Esophagus squamous epithelium (tissue), 5 donors: ENCODE measurements at places on chromosomes 13 and 19.

GRCh38 chr19:29942404-29943261 lies 594 bp downstream of the URI1 start:
- DNase-seq, result no peak

GRCh38 chr13:19052931-19053330 lies 128.7 kb downstream of the TUBA3C start:
- DNase-seq, result no peak

DNA sequence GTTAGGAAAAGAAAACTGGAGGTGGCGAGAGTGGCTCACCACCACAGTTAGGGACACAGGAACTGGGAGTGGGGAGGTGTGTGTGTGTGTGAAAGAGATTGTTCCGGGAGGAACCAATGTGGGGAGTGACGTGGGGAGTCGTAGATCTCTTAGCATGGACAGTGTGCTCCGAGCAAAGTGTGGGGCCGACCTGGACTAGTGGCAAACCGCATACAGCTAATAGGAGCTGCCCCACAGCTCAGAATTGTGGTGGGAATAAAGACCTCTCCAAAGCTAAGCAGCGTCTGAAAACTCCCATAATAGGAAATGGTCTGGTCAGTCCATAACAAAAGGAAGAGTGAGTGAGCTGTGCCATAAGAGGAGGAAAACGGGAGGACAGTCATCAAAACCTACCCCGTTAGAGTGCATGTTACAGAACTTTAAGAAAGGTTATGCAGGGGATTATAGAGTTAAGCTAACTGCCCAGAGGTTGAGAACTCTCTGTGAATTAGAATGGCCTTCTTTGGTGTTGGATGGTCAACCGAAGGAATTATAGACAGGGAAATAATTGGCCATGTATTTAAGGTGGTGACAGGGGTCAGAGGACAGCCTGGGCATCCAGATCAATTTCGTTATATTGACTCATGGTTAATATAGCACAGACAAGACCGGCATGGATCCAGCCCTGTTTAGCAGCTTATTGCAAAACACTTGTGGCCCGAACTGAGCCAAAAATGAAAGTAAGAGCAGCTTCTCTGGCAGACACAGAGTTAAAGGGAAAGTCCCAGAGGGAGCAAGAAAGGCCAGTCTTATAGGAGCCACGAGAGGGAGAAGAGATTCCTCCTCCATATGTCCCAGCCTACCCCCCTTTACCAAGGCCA lies 8.9 kb upstream of the SLC15A1 start:
- DNase-seq, result no peak

- no peak for DNase-seq
These were observed 30.0 kb upstream of the HMGB1 start for GRCh38 chr13:30495746-30496145.

DNA sequence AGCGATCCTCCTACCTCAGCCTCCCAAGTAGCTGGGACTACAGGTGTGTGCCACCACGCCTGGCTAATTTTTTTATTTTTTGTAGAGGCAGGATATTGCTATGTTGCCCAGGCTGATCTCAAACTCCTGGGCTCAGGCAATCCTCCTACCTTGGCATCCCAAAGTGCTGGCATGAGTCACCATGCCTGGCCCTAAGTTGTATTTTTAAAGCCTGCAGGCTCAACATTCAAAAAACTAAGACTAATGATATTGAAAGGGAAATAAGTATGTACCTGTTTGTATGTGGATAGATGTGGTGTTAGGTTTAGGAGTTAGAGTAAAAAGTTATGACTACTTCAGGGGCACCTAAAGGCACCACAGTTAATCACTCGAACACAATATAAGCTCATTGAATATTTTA lies 5.4 kb upstream of the IPO5 start:
- DNase-seq, result no peak

GRCh38 chr13:29939158-29939557 lies 88.7 kb upstream of the UBL3 start:
- DNase-seq, result no peak

DNA sequence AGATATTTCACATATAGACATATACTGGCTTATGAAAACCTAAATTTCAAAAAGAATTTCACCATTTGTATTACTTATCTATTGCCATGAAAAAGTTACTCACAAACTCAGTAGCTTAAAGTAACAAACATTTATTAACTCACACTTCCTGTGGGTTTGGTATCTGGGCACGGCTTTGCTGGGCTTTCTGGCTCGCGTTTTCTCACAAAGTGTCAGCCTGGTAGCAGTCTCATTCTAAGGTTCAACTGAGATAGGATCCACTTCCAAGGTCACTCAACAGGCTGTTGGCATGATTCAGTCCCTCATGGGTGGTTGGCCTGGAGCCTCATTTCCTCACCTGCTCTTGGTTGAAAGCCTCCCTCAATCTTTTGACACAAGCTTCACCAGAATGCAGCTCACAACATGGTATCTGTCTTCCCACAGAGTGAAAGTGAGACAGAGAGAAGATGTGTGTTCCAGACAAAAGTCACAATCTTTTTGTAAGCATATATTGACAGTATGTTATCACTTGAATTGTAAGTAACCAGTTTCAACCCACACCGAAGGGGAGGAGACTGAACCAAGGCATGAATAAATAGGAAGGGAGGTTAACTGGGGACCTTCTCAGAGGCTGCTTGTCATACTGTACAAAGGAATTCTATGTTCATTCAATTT lies 1065.8 kb upstream of the SPRY2 start:
- no peak for DNase-seq

DNA sequence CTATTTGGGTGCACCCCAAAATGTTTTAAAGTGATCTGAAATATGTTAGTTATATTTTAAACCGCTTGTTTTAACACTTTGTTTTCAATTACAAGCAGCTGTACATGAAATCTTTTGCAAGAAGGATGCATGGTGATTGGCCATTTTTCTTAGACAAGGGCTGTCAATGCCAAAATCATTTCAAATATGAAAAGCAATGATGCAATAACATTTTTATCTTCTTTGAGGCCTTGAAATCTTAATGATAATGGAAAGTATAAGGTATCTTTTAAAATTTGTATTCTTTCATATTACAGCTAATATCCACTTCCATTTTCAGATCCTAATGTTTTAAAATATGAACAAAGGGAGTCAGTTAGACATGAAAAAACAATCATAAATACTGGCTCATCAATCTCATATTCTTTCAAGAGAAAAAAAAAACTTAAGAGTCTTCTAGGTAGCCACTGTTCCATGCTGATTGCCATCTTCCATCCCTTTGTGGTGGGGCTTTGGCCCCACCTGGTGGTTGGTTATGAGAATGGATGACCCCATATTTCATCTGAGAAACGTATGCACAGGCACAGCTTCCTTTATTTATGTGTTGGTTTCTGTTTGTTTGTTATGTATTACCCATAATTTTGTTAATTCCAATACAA lies 330.3 kb upstream of the MIR17HG start:
- DNase-seq, result no peak

DNA sequence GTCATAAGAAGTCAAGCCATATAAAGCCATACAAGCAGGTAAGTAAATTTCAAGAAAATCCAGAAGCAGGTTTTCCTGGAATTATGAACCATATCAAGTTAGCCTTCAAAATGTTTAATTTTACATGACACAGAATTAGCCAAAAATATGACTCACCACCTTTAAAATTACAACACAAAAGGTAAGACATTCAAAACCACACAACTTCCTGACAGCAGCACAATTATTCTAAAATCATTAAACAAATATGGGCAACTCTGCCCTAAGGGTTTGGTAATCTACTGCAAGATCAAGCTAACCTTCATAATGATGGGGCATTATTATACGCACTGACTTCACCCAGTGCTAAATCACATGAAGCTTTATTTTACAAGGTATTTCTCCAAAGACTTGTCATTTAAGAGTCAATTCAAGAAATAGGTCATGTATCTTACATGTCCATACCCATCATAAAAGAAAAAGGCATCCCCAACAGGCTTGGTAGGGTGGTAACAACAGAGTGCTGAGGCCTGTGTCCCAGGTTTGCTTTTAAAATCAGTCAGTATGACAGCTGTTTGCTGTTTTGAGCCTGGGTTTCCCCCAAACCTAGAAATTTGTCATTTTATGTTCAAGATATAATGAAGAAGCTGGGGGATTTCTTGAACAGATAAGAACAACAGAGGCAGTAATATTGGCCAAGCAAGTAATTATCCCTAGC lies 15.2 kb downstream of the RCBTB1 start:
- no peak for DNase-seq

- DNase-seq, result no peak
These were observed 13.7 kb downstream of the PVR start for GRCh38 chr19:44657211-44657921.

GRCh38 chr19:36688058-36688457 lies 646 bp downstream of the ZNF567 start:
- no peak for DNase-seq

DNA sequence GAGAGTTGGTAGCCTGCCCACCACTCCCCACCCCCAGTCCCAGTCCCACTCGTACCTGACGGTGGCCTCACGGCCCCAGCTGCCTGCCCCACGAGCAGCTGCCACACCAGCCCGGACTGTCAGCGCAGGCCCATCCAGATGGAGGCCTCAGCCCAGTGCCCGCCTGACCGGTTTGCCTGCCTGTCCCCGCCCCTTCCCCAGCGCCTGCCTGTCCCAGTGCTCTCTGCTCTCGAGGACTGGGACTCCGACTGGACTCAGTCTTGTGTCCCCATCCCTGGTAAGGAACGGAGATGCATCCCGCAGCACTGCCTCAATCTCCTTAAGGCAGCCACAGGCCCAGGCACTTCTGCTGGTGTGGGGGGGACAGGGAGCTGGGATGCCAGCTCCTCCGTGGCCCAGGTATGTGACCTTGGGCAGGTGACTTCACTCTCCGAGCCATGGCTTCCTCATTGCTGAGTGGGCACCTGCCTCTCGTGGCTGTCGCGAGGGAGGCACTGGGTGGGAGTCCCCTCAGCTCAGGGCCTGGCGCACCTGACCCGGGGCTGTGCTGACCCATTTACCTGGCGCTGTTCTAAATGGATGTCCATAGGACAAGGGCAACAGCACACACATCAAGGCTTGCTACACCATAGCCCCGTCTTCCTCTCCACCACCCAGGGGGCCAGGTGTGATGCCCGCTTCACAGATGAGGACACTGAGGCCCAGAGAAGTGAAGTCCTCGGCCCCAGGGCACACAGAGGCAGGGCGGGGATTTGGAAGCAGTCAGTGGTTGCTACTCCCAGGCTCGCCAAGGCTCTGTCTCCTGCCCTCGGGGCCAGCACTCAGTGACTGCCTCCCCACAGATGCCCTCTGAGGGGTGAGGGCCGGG lies at the start of gene NKPD1:
Gene NKPD1, minus strand, starts transcription at position 113 of the 868 bp plus-strand sequence. CDS start 832 bp downstream, outside the sequence.
- DNase-seq, result no peak

- no peak for DNase-seq
These were observed 7.0 kb downstream of the SERP2 start for GRCh38 chr13:44380404-44381165.

DNA sequence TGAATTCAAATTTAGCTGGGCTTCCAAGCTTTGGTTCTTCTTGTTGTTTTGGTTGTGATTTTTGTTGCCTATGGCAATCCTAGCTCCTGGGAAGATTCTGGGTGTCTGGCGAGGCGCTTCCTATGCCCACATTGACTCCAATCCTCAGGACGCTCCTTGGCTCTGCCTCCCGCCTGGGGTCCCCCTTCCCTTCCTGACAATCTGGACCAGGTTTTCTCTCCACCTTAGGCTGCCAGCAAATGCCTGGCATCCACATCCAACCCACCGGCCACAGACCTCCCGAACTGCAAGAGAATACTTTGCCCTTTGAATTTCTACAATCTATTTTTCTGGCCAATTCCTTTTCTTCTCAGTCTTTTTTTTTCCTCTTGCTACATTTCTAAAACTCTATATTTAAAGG lies 186.9 kb upstream of the UBL3 start:
- no peak for DNase-seq

GRCh38 chr19:48506138-48506733 lies 5.4 kb downstream of the LMTK3 start:
- DNase-seq, result no peak

- no peak for DNase-seq
These were observed 21.7 kb upstream of the DOCK9 start for GRCh38 chr13:98999639-98999952.

- no peak for DNase-seq
These were observed 561 bp upstream of the GJA3 start for GRCh38 chr13:20161275-20161950.

DNA sequence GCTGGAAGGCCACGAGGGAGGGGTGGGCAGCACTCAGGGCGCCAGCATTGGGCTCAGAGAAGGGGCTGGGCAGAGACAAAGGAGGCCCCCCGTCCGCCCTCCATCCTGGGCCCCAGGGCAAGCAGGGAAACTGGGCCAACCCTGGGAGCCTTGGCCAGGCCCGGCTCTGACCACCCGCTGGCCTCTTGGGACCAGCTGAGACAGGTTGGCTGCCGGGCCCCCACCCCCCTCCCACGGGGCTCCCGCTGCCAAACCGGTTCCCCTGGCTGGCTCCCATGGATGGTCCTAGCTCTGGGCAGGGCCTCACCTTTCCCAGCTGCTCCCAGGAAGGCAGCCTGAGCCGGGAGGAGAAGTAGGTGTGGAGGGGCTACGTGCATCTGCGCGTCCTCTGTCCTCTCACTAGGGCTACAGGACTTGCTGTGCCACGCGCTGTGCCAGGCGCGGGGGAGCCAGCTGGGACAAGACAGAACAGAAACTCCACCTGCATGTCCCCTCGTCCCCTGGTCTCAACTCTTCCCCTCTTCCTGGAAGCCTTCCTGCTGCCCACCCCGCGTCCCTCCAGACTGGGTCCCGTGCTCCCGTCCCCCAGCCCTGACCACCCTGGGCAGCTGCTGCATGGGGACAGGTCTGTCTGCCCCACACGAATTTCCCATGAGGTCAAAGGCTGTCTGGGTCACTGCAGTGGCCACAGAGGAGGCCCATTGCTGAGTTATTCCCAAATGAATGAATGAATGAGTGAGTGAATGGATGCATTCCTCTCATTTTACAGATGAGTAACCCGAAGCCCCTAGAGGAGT lies 29.1 kb upstream of the NCCRP1 start:
- DNase-seq, result no peak
